ENCODE measurements at places on chromosomes 6 and 20.

GRCh38 chr6:32244946-32245398 lies 21.1 kb upstream of the NOTCH4 start:
- DNase-seq = peak; percentile 49

DNA sequence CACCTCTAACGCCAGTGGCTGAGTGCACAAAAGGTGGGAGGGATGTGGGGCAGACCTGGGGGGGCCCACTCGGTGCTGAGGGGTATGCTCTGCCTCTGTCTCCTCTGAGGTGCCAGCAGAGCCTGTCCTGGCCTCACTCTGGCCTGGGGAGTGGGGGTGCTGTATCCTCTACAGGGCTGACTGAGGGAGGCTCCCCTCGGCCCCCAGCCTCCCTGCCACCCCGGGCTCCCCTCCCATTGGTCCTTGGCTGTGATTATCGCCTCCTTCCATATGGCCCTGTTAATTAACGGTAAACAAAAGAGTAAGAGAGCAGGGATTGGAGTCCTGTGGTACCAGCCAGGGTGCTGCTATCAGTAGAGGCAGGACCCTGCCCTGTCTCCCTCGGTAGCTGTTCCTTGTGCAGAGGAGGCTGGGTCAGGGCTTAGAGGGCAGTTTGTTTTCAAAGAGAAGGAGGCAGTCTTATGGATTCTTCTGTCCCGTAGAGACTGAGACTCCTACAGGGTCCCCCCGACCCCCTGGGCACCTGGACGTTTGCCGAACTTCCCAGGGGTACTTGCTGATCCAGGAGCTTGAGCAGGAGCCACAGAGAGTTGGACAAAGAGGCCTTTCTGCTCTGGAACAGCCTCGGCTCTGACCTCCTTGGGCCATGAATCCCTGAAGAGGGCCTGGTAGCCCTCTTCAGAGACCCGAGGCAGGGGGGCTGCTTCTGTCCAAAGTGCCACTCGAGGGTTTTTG lies 1.8 kb downstream of the MYT1 start:
- DNase-seq = no peak

- no peak for DNase-seq
These were observed 253.8 kb upstream of the STXBP5 start for GRCh38 chr6:146950351-146950835.

DNA sequence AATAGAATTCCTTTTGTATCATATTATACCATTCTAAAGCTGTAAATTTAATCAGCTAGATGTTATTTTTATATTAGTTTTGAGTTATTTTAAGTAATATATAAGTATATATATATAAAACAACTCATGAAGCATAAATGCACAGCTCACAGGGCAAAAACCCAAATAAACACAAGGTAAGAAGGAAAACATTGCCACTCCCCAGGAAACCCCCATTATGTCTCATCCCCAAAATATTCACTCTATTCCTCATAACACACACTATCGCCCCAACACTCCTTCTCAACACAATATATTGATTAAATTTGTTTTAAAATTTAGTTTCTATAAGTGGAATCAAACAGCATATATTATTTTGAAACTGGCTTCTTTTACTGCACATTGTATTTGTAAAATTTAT lies 98.6 kb upstream of the FAM83B start:
- no peak for DNase-seq

DNA sequence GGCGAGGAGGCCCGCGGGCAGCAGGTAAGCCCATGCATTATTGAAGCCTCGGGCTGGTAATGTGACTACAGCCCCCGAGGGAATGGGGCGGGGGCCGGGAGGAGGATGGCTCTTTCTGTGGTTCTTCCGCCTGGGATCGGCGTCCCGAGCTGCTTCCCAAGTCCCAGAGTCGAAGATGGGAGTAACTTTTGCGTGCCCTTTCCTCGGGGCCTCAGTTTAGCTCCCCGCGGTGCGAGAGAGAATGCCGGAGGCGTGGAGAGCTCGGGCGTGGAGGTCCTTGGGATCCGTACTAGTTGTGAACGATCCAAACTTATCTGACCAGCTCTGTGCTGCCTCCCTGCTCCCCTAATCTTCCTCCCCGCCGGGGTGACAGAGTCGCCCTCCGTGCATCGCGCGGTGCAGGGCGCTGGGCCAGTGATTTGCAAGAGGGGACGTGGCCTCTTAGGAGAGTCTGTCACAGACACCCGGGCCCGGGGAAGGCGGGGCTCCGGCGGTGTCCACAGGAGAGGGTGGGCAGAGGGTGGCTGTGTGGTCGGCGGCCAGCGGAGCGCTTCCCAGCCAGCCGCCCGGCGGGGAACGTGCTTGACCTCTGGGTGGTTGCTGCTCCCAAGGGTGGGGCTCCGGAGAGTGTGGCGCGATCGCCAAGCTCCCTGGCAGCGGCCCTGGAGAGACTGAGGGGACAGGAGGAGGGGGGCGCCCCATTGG lies 815 bp downstream of the UTRN start:
- DNase-seq = no peak

- DNase-seq = no peak
These were observed 438.1 kb downstream of the HACE1 start for GRCh38 chr6:104421650-104422049.

DNA sequence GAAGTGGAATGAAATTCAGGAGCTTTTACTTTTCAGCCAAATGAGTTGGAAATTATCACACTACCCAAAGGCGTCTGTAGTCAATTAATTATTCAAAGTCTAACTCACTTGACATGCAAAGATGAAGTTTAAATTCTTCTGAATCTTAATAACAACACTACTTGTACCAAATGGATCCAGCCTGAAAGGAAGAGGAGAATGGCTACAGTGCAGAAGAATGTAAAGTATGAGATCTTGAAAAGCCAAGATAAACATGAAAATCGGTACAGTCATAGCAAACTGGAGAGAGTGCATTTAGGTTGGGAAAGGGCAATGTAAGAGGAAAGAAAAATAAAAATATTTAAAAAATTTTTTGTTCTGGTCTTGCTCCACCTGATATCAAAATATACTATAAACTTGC lies 195.5 kb downstream of the SIM1 start:
- DNase-seq = no peak

DNA sequence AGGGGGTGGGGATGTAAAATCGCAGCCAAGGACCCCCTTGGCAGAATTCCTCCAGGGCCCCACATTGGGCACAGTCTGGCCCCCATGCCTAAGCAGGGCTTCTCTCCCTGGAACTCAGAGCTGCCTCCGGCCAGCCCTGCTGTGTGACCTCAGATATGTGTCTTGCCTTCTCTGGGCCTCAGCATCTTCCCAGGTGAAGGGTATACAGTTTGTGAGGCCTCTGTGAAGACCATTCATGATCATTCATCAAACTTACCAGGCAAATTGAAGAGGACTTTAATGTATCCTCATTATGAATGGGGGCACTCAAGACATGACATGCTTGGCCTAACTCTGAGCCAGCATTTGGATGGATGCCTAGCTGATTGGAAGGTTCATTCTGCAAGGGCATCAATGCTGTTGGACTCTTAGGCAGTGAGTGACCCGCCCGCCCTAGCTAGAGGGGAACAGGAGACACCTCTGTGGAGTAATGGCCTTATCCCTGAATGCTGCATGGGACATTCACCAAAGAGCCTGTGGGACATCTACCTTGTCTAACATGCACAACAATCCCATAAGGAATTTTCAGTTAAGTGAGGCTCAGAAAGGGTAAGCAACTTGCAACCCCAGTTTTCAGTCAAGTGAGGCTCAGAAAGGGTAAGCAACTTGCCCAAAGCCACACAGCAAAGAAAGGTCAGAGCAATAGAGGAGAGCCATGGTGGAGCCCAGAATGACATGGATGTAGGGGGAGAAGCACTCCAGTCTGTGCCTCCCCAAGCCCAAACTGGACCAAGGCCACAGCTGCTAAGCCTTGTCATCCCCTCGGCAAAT lies 535 bp downstream of the CCN5 start:
- DNase-seq = no peak
